Keratinocyte (primary cell): ENCODE measurements at places on chromosomes 12 and 14.

GRCh38 chr14:61894452-61895077, 132.3 kb downstream of the SNAPC1 start:
- peak; percentile 17 for DNase-seq

GRCh38 chr12:58882826-58883225, 37.5 kb downstream of the LRIG3 start:
- no peak for DNase-seq

DNA sequence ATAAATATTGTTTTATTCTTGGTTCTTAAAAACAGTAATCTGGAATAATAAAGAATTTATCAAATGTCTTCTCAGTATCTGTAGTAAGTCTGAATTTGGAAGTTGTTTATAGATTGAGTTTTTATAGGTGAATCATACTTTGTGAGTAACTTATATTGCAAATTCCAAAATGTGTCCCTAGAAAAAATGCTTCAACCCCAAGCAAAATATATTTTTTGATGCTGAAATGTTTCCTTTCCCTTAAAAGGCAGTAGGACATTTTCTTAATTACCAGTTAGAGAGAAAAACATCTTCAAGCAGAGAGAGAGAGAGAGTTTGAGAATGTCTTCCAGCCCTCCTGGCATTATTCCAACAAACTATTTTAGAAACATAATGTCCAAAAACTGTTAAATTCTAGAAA, 37.9 kb downstream of the PELI2 start:
- DNase-seq = no peak

- no peak for DNase-seq
These were observed 15.0 kb downstream of the CSRP2 start for GRCh38 chr12:76863837-76864236.

GRCh38 chr14:60327447-60328331, 78.7 kb downstream of the PPM1A start:
- DNase-seq = no peak

GRCh38 chr14:32667791-32668190, 270.9 kb upstream of the NPAS3 start:
- no peak for DNase-seq

GRCh38 chr12:85065837-85066482, 29.8 kb downstream of the LRRIQ1 start:
- no peak for DNase-seq

GRCh38 chr14:55500708-55501107, 60.3 kb upstream of the TBPL2 start:
- DNase-seq = no peak

DNA sequence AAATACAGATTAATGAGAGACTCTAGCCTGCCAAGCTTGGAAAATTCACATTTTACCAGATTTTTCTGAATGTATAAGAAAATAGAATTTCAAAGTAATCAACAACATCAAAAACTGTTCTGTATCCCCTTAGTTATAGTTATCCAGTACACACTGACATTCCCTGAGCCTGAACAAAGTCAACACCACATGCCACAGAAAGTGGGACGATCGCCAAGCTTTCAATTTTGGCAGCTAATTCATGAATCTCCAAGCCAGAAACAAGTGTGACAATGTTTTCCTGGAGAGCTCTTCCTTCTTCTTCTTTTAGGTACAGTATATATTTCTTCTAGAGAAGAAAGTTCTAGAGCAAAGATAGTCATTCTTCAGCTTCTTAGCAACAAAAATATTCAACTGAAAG, 290.2 kb downstream of the PRKD1 start:
- no peak for DNase-seq

DNA sequence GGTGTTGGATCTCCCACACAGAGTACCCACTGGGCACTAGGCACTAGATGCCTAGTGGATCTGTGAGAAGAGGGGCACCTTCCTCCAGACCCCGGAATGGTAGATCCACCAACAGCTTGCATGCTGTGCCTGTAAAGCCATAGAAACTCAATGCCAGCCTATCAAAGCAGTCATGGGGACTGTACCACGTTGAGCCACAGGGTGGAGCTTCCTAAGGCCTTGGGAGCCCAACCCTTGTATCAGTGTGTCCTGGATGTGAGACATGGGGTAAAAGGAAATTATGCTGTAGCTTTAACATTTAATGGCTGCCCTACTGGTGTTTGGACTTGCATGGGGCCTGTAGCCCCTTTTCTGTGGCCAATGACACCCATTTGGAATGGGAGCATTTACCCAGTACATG, 1024.9 kb downstream of the TMEM121 start:
- DNase-seq = no peak

GRCh38 chr14:80414080-80414479, 202.8 kb upstream of the DIO2 start:
- DNase-seq = no peak

GRCh38 chr12:101436136-101436535, 28.6 kb upstream of the ARL1 start:
- DNase-seq = no peak

DNA sequence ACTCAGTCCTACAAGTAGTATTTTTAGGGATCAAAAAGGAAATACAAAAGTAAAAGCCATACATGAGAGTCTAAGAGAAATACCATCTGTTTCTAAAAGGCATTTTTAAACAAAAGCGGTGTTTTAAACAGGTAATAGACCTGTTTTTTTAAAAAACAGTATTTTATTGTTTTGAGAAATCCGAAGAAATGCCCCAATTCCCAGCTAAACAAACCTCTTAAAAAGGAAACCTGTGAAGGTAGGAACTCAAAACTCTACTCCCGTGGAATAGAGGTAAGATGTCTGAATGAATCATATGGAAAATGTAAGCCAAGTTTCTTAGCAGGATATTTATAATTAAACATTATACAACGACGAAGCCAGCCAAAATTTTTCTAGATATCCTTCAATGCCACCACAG, 2.0 kb downstream of the PPP1R13B start:
- no peak for DNase-seq

GRCh38 chr12:124868252-124869058, 4.8 kb upstream of the SCARB1 start:
- DNase-seq = no peak

DNA sequence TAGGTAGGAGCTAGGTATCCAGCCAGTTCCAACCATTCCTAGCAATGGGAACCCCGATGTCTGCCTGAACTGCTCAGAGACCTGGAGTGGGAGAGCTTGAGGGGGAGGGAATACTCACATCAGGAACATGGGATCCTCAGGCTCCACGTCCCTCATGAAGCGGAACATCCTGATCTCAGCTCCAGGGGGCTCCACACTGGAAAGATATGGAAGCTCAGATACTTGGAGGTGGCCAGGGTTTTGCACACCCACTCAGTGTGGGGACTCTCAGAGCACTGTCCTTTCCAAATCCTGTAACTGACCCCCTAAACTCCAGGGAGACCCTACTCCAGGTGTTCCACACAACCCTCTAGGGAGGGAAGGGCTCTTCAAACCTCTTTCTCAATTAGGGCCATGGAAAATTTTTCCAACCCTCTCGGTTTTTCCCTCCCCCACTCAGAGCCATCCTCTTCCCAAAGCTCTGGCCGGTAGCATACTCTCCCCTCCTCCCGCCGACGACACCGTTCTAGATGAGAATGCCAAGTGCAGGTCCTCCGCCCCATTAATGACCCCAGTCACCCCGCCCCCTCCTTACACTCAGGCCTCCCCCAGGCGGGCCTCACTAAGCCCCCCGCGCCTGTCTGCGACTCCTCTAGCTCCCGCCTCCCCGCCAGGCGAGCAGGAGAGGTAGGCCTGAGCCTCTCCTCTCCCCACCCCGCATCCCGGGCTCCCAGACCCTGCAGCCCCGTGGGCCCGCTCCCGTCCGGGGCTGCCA, 597 bp downstream of the MLF2 start:
- DNase-seq = no peak

GRCh38 chr12:94571556-94571955, 78.8 kb downstream of the TMCC3 start:
- no peak for DNase-seq

DNA sequence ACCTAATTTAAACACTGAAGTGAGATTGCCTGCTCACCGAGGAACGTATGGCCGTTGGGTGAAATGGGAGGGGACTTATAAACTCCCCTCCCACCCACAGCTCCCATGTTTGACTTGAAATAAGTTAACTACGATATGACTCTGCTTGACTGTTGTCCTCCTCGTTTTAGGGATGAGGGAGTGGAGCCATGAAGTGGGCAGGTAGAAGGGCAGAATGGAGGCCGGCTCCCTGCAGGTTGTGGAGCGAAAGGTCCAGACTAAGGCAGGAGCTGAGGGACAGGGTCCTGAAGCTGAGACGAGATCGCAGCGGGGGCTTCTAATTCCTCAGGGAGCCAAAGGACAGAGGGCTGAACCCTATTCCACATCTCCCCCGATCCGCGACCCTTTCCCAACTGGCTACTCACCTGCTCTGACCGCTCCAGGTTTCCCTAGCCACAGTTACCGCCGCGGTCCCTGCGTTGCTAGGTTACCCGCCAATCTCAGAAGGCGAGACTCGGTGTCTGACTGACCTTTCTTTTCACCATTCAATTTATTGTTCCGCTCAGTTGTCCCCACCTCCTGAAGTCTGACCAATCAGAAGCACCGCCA, 577 bp upstream of the TPCN1 start:
- DNase-seq = no peak

DNA sequence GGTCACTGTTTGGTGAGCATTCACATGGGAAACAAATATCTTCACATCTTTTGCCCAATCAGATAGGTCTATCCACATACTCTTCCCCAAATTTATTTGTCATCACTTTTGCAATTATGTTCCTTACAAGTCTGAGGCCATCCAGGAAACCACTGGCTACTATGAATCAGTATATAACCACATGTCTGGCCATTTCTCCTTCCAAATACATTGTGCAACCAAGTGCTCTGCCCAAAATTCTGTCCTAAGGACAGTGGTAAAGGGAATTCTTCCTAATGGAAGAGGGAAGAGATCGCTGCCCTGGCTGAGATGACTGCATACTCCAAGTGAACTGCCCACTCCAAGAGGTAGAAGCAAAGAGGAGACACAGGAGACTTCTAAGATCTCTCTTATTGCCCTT, 148.9 kb upstream of the MAX start:
- no peak for DNase-seq

DNA sequence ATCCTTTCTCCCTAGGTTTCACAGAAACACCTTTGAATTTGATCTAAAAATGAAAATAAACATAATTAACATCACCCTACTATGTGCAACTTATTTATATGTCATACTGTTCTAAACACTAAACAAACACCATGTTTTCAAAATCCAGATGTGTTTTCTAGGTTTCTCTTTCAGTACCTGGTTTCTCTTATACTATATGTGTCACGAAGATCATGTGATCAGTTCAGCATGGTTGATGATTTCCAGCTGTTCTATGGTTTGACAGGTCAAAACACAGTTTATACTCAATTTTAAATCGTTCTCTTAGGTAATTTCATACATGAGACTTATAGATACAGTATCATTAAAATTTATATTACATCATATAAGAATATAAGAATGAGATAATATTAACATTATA, 373.1 kb downstream of the SOX5 start:
- DNase-seq = no peak

GRCh38 chr12:5073853-5074252, 30.2 kb downstream of the KCNA5 start:
- DNase-seq = no peak

DNA sequence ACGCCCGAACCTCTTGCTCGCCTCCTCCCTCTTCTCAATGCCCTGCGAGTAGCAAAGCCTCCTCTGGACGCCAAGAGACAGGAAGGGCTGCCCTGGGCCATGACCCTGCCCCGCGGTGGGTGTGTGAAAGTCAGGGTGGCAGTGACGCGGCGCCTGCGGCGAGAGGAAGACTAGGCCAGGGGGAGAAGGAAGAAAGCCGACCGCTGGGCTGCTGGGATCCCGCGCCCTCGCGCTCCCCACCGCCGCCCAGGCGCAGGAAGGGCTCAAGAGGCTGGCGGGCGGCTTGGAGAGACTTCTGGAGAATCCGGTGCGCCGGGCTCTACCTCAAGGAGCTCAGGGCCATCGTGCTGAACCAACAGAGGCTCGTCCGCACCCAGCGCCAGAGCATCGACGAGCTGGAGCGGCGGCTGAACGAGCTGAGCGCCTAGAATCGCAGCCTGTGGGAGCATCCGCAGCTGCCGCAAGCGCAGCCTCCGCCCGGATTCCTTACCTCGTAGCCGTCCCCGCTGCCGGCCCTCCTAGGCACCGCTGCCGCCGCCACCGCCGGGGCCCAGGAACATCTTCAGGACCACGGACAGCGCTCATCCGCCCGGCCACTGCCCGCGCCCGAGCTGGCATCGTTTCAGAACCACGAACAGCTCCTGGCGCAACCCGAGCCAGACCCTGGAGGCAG, 105.0 kb upstream of the PRB2 start:
- peak; percentile 7 for DNase-seq

- no peak for DNase-seq
These were observed 144.2 kb downstream of the KICS2 start for GRCh38 chr12:64077922-64078321.

DNA sequence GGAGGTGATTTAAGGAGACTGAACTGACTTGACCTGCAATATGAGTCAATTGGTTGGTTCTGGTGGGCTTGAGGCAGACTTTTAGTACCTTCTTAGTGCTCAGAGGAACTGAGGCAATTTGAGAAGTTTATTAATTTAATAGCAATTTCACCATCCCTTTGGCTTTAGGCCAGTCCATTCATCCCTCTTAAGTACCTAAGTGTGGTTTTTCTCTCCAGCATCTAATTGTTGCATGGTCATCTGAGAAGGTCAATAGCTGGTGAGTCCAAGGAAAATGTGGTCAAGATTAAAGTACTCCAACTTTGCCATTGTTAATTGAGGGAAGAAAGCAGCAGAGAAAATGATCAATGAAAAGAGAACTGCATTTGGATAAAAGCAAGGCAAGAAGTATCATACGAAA, 115.4 kb upstream of the DYRK2 start:
- DNase-seq = no peak

DNA sequence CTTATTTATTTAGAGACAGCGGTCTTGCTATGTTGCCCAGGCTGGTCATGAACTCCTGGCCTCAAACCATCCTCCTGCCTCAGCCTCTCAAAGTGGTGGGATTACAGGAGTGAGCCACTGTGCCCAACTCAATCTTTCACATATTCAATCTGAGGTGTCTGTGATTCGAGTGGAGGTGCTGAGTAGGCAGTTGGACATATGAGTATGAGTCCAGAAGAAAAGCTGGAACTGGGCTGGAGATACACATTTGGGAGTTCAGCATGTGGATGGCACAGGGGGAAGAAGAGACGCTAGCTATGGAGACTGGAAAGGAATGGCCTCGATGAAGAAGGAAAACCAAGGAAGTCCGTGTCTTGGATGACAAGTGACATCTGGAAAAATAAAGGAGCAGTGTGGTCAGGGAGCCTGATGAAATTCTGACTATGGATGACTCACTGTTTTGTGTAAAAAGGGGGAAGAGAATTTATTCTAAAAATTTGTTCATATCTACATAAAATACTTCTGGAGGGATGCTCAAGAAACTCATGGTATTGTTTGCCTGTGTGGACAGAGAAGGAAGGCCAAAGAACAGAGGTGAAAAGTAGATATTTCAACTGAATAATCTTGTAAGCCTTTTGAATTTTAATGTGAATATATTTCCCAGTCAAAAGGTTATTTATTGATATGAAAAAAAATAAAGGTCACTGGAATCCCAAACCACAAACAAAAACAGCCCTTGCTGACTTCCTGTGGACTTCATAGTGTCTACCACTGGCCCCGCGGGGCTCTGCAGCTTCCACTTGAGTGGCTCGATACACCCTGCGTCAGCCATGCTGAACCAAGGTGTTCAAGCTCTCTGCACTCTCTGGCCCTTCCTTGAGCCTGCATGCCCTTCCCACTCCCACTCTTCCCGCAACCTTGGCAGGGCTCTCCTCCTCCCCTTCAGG, 8.9 kb upstream of the LTA4H start:
- DNase-seq = no peak

- DNase-seq = peak; percentile 15
These were observed 114.4 kb downstream of the SLC38A1 start for GRCh38 chr12:46154221-46154985.

GRCh38 chr12:11813438-11813813, 164.0 kb downstream of the ETV6 start:
- no peak for DNase-seq
